ENCODE measurements at places on chromosomes 7 and 10.
A peak's percentile ranks its signal among the peaks of the same experiment; 100 is the strongest.

- peak; percentile 85 for DNase-seq
These were observed 28.1 kb downstream of the EPHB4 start for GRCh38 chr7:100799037-100799896.

- DNase-seq: no peak
These were observed 20.9 kb downstream of the MORN4 start for GRCh38 chr10:97612386-97612785.

DNA sequence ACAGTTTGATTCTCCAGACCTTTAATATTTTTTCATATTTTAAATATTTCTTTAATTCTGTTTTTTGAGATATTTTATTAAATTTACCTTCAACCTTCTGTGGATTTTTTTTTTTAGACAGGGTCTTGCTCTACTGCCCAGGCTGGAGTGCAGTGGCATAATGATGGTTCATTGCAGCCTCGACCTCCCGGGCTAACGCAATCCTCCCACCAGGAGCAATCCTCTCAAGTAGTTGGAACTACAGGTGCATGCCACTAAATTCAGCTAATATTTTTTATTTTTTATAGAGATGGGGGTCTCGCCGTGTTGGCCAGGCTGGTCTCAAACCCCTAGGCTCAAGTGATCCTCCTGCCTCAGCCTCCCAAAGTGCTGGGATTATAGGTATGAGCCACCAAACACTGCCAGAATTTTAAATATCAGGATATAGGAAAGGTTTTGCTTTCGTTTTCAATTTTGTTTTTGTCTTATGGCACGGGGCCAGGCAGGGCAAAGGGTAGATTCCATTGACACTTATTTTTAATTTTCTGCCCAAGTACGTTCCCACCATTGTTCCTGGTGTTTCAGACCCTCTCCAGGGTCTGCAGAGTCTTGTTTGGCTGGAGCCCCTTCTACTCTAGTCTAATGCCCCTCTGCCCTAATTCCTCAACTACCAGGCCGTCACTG is 1.2 kb downstream of the TACC2 start:
- no peak for DNase-seq

- no peak for DNase-seq
These were observed 882 bp upstream of the LRRC61 start for GRCh38 chr7:150322114-150322832.

- DNase-seq: no peak
These were observed 365.6 kb upstream of the MGMT start for GRCh38 chr10:129101232-129101980.

DNA sequence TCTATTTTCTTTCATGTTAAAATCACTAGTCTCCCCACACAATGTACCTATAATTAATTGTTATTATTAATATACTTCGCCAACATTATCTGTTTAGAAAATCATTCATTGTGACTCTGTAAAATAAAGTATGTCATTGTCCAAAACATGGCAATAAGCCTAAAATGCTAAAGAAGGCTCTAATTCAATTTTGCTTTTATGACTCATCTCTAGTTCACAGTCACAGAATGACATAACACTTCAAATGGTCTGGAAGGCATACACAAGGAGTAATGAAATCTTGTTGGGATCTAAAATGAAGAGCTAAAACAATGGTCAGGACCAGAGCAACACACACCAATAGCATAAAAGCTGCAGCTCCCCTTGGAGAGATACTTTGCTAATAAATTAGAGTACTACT is 505.8 kb downstream of the GPAM start:
- DNase-seq: no peak

DNA sequence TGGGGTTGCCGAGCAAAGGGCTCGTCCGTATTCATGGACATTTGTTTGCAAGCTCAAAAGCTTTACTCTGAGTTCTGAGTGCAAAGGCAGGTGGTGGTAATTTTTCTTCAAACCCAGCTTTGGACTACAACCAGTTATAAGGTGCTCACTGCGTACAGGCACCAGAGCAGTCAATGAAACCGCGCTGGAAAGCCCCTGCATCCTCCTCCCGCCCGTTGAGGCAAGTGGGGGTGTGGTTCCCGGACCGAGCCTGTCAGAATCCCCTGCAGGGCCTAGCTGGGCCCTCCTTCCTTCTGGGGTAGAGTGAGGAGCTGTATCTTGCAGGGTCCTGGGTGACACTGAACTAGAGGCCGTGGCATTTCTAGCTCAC is 22.3 kb downstream of the AMZ1 start:
- DNase-seq: no peak

- DNase-seq: no peak
These were observed 699.5 kb downstream of the LRMDA start for GRCh38 chr10:76130892-76131291.

DNA sequence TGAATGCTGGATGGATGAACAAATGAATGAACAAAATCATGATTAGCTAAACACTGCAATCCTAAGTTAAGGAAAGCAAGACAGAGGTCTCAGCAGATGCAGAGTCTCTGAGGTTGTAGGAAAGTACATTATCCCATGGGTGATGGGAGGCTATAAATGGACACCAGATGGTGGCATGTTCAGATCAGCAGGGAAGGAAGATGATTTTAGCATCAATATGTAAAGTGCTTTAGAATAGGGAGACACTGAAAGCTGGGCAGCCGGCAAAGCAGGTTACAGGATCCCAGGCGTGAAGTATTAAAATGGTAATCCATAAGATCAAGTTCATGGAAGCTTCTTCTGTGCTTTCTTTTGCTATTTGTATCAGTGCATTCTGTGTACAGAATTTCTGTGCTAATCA is 7.9 kb upstream of the RAPGEF5 start:
- DNase-seq: no peak
